ENCODE measurements at places on chromosomes 13 and 19.

GRCh38 chr19:35729763-35730162, 12.0 kb downstream of the KMT2B start:
- DNase-seq: no peak

DNA sequence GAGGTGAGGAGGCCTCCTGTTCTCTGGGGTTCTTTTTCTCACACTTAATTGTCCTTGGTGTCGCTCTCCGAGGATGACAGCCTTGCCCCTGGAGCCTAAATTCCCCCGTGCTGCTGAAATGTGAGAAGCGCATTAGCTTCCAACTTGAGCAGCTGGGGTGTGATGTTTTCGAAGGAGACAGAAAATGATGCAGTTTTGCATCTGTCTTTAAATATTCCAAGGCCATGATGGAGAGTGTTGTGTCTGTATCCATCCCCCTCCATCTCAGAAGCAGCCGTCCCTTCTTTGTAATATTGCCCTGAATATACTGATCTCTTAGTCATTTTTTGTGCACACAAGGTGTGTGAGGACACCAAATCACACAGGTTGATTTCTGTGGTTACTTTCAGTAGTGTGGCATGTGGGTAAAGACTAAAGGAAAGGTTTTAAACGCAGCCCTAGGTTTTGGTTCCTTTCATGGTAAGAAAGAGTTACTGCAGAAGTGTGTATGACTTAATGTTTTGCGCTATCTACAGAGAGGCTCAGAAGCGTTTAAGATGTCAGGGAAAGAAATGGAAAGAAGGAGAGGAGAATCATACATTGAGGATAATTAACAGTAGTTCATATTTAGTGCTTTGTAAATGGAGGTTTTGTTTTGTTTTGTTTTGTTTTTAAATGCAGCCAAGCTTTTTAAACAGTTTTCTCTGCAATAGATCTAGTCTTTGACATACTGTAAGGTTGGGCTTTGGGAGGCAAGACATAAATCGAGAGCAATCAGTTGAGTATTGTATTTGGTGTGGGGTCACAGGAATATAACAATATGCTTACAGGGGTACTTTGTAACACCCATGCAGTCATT, 1.6 kb downstream of the NBEA start:
- DNase-seq: no peak

GRCh38 chr19:1754636-1755466, 1.5 kb downstream of the ONECUT3 start:
- no peak for DNase-seq

GRCh38 chr13:45737571-45738017, 35.5 kb downstream of the CBY2 start:
- DNase-seq: no peak

GRCh38 chr13:54415753-54416366, 1387.2 kb downstream of the OLFM4 start:
- no peak for DNase-seq
